Calu3 (cell line): ENCODE measurements at places on chromosomes 1 and 21. TPM values are rescaled to one million over a fixed set of nuclear protein-coding genes. Genes with fewer than 3 reads are reported as not detected.

DNA sequence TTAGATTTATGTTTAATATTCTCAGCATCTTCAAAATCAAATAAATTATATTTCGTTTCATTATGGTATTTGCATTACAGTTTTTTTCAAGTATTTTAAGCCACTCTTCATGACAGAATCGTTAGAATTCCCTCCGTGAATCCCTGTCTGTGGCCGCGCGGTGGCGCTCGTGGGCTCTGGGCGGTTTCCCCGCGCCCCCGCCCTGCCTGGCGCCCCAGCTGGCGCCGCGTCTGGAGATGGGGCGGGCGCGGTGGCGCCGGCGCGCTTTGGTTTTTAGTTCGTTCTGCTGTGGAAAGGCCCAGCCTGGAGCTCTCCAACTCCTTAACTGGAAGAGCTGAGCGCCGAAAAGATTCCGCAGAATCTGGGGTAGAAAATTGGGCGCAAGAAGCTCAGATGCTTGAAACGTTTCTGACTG, 25.7 kb downstream of the PRMT2 start:
- no peak for DNase-seq

The TBX19 gene
- total RNA-seq: 3.3 and 3.5 TPM in 2 replicates

GRCh38 chr21:44702973-44703730, 6.2 kb downstream of the KRTAP10-12 start:
- no peak for DNase-seq

GRCh38 chr1:35369922-35370671, 101.6 kb downstream of the ZMYM4 start:
- no peak for DNase-seq

DNA sequence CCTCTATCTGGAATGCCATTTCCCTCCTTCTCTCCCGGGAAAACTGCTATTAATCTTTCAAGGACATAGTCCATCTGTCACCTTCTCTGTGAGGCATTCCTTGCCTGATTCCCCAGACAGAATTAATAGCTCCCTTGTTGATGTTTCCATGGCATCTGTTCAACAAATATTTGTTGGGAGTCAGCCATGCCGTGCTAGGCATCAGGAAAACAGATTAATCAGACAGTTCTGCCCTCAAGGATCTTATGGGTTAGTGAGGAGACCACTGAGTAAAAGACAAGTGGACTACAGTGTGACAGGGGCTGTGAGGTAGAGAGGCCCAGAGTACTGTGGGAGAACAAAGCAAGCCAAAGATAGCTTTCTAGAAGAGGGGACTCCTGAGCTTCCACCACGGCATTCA, 11.4 kb upstream of the MAGOH start:
- no peak for DNase-seq

- DNase-seq: no peak
Observed at GRCh38 chr1:106651028-106651762, 405.3 kb upstream of the PRMT6 start.

DNA sequence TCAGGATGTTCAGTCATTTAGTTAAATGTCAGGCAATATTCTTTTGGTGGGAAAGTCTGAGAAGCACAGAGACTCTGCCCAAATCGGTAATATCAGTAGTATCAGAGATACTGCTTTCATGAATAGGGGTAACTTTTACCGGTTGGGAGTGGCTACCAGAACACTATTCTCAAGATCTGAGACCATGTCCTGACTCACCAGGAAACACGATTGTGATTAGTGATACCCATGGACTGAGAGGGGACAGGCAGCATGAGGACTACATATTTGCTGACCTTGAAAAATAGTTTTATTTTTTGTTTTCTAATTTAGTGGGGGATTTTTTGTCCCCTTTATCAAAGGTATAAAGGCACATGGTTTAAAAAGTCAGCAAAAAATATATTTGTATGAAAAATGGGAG, 76.0 kb upstream of the NEK2 start:
- DNase-seq: no peak

The PGLYRP3 gene
- total RNA-seq: not detected in 2 replicates

GRCh38 chr1:186609183-186609582, 71.0 kb downstream of the PTGS2 start:
- DNase-seq: no peak
